Hematopoietic multipotent progenitor cell treated with erythropoietin and hydrocortisone succinate and interleukin-3 and kit ligand, for 15 days (in vitro differentiated cells): ENCODE measurements at places on chromosomes 2 and 18.

GRCh38 chr18:46761059-46761769 lies 4.4 kb upstream of the ST8SIA5 start:
- no peak for DNase-seq

DNA sequence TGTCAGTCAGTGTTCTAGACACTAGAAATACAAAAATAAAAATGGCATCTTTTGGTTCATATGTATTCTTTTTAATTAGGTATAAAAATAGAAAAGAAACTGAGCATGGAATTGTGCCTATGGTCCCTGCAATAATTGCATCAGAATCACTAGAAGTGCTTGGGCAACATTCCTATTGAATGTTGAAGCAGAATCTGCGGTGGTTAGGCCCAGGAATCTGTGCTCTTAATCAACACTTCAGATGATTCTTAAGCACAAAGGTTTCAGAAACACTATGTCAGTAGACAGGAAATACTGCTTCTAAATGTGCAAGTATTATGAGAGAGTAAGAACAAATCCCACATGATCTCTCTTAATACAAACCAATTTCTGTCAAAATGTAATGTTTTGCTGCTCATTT lies 20.3 kb upstream of the RBBP8 start:
- no peak for DNase-seq

- DNase-seq = no peak
Observed at GRCh38 chr18:58241026-58241679, 197.1 kb downstream of the NEDD4L start.

- no peak for DNase-seq
Observed at GRCh38 chr18:32326450-32327308, 136.8 kb downstream of the MEP1B start.

DNA sequence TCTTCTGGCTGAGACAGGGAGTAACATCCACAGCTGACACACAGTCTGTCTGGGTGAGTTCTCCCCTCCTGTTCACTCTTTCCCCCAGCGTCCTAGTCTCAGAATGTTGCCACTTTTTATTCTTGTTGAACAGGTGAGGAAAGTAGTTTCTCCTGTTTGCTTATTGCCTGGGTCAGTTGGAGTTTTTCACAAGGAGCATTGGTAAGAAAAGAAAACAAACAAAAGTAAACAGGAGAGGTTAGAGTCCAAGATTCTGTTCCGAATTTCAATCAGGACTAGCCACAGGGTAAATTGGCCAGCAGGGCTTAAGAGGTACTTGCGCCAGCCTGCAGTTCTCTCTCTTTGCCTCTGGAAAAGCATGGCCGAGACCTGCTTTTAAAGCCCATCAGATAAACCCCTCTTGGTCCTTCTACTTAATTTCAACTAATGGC lies 255.0 kb upstream of the EPAS1 start:
- no peak for DNase-seq

GRCh38 chr18:7301094-7301493 lies 70.2 kb downstream of the LRRC30 start:
- DNase-seq = no peak

DNA sequence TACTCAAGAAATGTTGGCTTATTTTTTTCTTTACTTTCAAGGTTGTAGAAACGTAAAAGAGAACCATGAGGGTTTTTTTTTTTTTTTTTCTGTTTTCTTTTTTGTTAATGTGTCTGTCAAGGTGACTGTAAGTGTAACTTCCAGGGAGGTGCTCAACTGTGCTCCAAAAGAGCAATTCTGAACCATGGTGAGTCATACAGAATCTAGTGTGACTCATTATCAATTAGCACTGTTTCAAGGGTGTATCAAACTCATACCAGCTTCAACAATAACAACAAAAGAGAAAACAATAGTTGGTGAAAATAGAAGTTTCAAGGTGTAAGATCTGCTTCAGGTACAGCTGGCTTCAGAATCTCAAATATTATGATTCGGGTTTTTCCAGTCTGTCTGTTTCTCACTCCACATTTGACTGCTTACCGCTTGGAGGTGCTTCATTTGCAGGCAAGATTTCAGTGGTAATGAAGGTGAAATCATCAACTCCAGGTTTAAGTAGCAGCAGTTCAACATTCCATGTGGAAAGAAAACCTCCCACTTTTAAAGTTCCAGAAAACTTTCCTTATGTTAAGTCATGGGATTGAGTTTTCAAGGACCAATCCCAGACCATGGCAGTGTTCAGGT lies 850.6 kb downstream of the CNTNAP5 start:
- DNase-seq = no peak

- no peak for DNase-seq
Observed at GRCh38 chr18:64253873-64254272, 105.0 kb upstream of the LINC00305 start.

DNA sequence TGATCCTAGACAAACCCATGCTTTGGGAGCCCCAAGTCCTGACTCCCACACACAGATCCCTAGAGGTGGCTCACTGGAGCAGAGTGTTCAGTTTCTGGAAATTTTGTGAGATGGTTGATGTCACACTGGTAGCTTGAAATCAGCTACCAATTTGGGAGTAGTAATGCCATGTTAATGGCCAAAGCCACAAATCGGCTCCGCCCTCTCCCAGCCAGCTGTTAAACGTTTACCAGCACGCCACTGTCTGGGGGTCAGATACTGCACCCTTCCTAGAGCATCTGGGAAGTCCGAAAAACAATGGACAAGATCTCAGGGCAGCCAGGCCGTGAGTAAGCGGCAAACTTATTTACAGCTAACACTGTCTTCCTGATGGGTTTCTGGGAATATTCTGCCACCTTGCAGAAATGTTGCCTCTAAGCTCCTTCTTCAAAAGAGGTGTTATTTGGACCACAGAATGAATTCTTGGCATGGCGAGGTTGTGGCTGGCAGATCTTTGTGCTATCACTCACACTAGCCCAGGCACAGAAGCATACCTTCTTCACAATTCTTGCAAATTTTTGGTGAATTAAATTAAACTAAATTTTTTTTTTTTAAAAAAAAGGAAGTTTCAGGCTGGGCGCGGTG lies 60.2 kb upstream of the FZD7 start:
- no peak for DNase-seq

- DNase-seq = no peak
Observed at GRCh38 chr2:76938153-76938552, 584.0 kb downstream of the LRRTM4 start.

DNA sequence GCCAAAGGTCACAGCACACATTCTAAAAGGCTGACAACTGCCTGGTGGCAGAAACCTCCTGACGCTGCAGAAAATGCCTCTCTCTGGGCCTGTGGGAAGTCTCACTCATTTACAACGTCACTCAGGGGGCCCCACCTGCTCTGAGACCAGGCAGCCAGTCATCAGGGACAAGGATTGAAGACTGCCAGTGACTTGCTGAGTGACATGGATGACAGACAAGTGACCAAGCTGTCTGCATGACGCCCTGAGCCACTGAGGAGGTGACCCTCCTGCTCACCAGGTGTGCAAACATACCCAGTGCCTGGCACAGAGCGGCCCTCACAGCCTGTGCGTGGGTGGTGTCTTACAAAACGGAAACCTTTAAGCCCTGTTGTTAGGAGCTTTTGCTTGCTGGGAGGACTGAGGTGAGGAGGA lies 392.4 kb downstream of the TNS1 start:
- DNase-seq = no peak

GRCh38 chr2:3704692-3705091 lies 1.3 kb downstream of the DCDC2C start:
- no peak for DNase-seq

GRCh38 chr2:176812246-176812775 lies 400.3 kb upstream of the HNRNPA3 start:
- no peak for DNase-seq

GRCh38 chr18:69874058-69874457 lies 73.6 kb downstream of the CD226 start:
- DNase-seq = no peak

- no peak for DNase-seq
Observed at GRCh38 chr2:170828533-170828916, 11.8 kb downstream of the GAD1 start.

DNA sequence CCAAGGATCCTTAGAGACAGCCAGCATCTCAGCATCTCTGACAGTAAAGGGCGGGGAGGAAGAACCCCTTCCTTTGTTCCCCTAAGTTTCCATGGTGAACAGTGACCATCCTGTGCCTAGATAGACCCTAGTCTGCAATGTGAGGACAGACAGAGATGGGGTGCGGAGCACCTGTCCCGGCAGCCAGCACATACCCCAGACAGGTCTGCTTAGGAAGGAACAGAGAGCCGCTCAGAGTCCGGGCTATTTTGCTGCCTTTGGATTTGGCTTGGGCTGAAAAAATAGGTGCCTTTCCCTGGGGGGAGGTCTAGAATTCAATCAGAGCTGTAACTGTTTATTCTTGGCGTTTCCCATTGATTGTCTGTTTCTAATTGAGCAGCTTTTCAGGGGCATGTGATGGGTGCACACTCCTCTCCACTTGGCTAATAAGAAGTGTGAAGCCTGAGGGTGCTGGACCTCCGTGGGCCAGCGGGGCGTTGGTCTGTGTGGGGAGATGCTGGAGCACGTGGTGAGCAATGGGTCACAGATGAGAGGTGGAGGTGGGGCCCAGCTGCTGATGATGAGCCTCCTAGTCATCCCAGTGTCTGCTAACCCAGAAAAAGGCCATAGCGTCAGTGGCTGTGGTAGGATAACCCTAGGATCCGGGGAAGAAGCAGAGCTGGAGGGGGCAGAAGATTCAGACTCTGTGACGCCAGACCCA lies 236.8 kb downstream of the SEPTIN10 start:
- DNase-seq = no peak

DNA sequence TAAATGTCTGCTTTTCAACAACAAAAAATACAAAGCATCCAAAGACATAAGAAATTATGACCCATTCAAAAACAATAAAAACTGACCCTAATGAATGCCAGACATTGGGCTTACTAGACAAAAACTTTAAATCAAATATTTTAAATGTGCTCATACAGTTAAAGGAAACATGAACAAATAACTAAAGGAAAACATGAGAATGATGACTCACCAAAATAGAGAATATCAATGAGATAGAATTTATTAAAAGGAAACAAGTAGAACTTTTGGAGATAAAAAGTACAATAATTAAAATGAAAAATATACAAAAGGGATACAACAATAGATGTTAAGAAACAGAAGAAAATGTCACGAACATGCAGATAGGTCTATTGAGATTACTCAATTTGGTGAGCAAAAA lies 110.6 kb downstream of the TRABD2A start:
- DNase-seq = no peak

DNA sequence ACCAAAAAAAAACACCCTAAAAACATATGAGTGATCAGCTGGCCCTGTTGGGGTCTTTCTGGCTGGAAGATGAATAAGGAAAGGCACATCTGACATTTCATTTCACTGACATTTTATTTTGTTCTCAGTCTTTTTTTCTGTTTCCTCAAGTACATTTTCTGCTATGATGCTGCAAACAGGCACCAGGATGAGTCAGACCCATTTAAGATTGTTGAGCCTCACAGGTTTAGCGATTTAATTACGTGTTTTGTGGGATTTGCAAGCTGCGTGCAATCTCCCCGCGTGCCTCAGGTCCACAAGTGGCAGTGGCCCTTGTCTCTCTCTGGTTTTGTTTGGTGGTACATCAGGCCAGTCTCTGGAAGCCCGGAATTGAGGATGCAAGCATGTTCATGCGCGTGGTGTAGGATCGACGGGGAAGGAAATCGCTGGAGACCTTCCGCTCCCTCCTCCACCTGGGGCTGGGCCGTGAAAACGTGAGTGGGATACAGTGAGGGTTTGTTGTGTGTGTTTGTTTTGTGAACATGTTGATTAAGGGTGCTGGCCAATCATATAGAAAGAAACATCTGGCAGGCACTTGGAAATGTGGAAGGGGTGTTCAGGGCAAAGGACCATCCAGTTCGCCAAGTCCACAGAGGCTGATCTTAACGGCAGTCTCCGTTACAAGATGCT lies 120.2 kb upstream of the ZNF516 start:
- no peak for DNase-seq

GRCh38 chr18:74972354-74972753 lies 236.6 kb downstream of the PTGR3 start:
- DNase-seq = no peak

DNA sequence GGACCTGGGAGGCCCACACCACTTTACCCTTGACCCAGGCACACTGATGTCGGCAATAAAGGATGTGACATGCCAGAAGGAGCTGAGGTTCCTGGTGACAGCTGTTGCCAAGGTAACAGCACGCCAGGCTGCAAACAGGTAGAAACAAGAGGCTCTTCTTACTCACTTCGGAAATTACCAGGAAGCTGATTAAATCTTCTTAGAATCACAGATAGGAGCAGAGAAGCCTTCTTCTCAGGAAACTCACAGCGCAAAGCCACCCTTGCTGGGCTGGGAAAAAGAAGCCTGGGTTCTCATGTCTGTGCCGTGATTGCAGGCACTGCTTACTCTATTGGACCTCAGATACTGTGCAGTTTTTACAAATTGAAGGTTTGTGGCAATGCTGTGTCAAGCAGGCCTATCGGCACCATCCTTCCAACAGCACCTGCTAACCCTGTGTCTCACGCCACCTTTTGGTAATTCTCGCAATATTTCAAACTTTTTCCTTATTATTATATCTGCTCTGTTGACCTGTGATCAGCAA lies 61.0 kb upstream of the TAF1B start:
- no peak for DNase-seq

- DNase-seq = no peak
Observed at GRCh38 chr2:47569658-47570475, 166.9 kb downstream of the MSH2 start.

DNA sequence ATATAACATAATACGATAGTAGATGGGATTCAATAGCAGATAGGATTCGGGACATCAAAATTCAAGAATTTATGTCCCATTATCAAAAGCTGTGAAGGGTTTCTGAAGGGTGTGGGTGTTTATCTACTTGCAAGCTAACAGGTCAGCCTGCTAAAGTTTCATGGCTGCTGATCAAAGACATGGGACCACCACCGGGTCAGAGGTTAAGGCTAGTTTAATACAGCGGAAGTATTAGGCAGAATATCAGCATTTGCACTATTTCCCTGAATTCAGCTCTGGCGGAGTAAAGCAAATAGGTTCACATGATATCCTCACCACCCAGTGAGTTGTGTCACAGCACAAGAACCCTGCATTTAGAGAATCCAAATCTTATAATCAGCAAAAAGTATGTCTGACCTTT lies 82.5 kb downstream of the DSEL start:
- DNase-seq = no peak

DNA sequence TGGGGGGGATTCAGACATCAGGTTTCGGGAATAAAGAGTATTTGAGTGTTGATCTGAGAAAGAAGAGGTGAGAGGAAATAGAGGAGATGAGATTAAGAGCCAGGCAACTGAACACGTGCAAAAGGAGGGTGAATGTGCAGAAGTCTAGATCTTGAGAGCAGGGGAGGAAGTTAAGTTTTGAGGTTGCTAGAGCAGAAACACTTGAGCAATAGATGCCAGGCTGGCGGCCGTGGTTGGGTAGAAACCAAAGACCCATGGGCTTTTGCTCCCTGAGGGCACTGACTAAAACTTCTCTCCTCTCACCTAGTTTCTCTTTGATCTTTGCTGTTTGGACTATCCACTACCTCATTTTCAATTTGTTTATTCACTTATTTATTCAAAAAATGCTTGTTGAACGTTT lies 116.0 kb downstream of the CDC42EP3 start:
- no peak for DNase-seq

- peak; percentile 62 for DNase-seq
Observed at GRCh38 chr2:88057437-88057844, 1.9 kb upstream of the KRCC1 start.

GRCh38 chr2:105725388-105725787 lies 19.3 kb upstream of the NCK2 start:
- DNase-seq = no peak
